ENCODE measurements at places on chromosomes 1 and 21. TPM values are rescaled to one million over a fixed set of nuclear protein-coding genes. Genes with fewer than 3 reads are reported as not detected.

GRCh38 chr1:246678816-246679793 lies 45.1 kb upstream of the SCCPDH start:
- DNase-seq = no peak

GRCh38 chr1:24555591-24556413 lies at the start of gene NCMAP:
Gene NCMAP (plus strand): TSS chr1:24556087. CDS start chr1:24595431, 39,344 bp downstream.
- DNase-seq = no peak

DNA sequence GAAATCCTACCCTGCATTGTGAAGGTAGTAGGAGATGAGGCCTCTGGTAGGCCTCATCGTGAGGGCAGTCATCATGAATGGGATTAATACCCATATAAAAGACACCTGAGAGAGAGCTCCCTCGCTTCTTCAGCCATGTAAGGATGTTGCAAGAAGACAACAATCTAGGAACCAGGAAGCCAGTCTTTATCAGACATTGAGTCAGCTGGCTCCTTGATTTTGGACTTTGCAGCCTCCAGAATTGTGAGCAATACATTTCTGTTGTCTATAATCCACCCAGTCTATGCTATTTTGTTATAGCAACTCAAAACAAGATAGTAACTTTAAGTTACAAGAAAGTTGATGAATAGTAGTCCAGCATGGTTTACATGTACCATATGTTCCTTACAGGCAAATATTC lies 208.5 kb downstream of the KCNT2 start:
- DNase-seq = no peak

The DLGAP3 gene
- 2.7 TPM for polyA plus RNA-seq

- no peak for DNase-seq
These were observed 184.3 kb downstream of the CYYR1 start for GRCh38 chr21:26388731-26389231.

DNA sequence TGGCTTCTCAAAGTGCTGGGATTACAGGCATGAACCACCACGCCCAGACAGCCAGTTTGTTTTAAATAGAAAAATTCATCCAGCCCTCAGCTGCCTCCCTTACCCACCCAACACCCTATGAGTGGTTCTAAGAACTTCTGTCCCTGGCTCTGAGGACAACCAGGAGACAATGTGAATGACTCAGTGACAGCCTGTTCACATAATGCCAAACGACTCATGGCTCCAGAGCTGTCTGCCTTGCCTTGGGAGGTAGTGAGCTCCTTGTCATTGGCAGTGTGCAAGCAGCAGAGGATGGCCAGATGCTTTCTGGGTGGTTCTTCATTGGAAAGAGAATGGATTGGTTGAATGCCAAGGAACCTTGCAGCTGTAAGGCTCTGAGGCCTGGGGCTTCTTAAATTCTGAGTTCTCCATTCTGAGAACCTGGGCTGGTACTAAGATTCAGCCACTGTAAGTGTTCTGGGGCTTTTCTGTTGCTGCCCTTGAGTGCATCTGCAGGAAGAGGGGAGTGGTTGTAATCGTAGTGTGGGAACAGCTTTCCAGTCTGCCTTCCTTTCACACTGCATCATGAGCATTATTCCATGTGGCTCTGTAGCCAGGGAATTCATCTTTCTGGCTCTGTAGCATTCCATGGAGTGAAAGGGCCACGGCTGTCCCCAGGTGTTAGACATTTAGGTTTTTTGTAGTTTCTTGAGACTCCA lies 5.8 kb downstream of the SERINC2 start:
- DNase-seq = no peak

- DNase-seq = no peak
These were observed 599.8 kb upstream of the CXADR start for GRCh38 chr21:16913010-16913409.

DNA sequence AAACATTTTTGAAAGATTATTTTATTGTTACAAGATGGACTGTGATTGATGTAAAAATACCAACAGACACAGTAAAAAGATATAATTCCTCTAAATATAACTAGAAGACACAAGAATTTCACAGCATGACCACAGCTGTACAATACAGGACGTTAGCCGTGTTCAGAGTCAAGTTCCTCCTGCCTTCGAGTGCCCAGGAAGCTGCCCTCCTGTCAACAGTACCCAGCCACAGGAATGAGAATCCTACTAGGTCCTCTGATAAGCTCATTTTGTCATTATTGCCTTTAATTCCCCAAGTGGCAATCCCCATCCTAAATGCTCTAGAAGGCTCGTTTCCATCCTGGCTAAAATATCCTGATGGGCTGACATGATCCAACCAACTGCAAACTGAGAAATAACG lies 16.4 kb upstream of the CAPN2 start:
- DNase-seq = no peak

Data from left renal cortex interstitium (tissue), 4 donors.